Fibroblast of lung (primary cell): ENCODE measurements at places on chromosomes 13 and 19. TPM values are rescaled to one million over a fixed set of nuclear protein-coding genes. Genes with fewer than 3 reads are reported as not detected.
A peak's percentile ranks its signal among the peaks of the same experiment; 100 is the strongest.

DNA sequence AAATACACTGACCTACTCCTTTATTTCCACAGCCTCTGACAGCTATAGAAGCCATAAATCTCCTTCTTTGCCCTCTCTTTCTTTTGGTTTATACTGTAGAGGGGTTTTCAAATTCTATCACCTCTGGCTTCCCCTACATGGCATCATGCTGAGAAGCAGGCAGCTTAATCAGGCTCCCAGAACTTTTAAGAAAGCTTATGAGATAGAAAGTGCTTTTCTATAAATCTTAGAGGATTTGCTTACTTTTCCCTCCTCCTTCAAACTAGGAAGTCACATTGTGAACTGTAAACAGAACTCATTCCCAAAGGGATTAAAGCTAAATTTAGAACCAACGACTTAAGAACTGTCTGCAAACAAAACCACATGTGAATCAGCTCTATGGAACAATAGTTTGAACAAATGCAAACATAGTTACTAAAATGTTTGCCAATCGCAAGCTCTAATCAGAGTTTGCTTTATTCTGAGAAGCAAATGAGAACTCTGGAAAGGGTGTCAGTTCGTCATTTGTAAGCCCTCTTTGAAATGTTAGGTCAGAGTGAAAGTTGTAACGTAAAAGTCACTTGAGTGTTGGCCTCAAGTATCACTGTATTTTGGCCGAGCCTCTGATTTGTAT is 344.1 kb downstream of the RFC3 start:
- peak; percentile 90 for DNase-seq

DNA sequence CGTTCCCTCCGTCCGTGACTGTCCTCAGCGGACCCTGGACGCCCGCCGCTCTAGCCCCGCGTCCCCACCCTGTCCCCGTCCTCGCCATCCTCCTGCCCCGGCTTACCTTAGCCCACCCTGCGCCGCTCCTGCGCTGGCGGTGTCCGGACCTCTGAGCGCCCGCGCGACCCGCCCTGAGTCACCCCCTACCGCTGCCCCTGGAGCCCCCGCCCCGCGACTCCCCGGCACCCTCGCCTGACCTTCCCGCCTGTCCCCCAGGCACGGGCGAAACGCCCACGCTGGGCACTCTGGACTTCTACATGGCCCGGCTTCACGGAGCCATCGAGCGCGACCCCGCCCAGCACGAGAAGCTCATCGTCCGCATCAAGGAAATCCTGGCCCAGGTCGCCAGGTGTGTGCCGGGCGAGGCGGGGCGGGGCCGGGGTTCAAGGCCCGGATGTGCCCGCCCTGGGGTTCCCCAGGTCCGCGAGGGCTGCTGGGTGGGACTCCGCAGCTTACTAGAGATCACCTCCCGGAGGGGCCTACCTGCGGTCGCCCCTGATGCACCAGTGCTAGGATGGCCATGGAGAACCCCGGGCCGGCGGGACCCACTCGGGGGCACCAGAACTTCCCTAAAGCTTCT is 5.1 kb downstream of the HMG20B start:
- no peak for DNase-seq

- peak; percentile 13 for DNase-seq
These were observed 1.3 kb downstream of the LAMP1 start for GRCh38 chr13:113298043-113298945.

GRCh38 chr19:41870401-41870873 is 6.6 kb upstream of the CD79A start:
- DNase-seq, result peak; percentile 79

DNA sequence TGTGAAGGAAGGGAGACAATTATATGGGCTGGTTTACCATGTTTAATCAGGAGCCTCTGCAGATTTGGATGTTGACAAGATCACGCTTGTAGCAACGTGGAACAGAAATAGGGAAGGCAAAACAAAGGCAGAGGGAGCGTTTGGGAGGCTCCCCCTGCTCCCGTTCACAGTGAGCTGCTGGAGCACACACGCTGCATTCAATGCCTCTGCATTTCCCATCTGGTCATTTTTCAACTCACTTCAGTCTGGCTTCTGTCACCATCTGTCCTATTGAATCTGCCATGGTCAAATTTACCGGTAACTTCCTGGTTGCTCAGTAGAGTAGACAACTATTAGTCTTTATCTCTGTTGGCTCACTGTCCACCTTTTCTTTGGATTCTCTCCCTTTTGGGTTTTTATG is 91.0 kb downstream of the NHLRC3 start:
- no peak for DNase-seq

- DNase-seq, result no peak
These were observed 18.4 kb upstream of the RNASEH2B start for GRCh38 chr13:50891206-50891605.

GRCh38 chr13:31944262-31945160 is 87.1 kb upstream of the FRY start:
- DNase-seq, result no peak

DNA sequence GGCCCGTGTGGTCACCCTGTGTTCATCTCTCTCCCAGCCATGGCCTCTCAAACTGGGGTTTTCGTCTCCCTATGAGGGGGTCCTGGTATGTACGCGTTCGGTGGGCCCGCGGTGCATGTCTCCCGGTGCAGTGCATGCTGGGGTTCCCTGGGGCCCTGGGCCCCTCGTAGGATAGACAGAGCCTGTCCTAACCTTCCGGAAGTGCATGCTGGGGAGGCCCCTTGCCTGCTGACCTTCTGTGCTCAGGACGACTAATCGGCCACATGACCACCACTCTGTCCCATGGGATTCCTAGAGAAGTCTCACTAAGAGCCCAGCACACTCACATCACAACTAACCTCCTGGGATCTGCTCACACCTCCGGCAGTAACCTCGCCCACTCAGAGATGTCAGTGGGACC is 4.9 kb upstream of the USE1 start:
- DNase-seq, result no peak

DNA sequence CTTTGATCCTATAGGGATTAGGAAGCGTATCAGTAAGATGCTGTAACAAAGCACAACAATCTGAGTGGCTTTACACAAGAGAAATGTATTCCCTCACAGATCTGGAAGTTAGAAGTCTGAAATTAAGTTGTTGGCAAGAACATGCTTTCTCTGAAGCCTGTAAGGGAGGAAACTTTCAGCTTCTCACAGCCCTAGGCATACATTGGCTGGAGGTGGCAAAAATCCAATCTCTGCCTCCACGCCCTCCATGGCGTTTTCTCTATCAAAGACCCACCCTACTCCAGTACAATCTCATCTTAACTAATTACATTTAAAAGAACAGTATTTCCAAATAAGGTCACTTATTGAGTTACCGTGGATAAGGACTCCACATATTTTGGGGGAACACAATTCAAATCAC is 211.9 kb downstream of the TDRD3 start:
- DNase-seq, result no peak

- no peak for DNase-seq
These were observed 11.8 kb upstream of the PRR20A start for GRCh38 chr13:57128909-57129308.

DNA sequence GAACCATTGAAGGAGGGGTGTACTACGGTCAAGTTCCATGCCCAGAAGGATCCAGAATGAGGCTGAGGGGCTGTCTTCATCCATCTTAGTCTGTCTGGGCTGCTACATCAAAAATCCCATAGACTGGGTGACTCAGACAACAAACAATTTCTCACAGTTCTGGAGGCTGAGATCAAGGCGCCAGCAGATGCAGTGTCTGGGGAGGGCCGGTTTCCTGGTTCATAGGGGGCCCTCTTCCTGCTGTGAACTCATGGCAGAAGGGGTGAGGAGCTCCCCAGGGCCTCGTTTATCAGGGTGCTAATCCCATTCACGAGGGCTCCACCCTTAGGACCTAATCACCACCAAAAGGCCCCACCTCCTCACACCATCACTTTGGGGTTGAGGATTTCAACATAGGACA is 14.7 kb upstream of the KCTD15 start:
- peak; percentile 46 for DNase-seq

- peak; percentile 36 for DNase-seq
These were observed 599 bp upstream of the ARHGEF7 start for GRCh38 chr13:111114362-111115060.

GRCh38 chr13:24685314-24685713 is 5.1 kb downstream of the ATP12A start:
- DNase-seq, result no peak

GRCh38 chr13:23969647-23970046 is 72.3 kb upstream of the C1QTNF9B start:
- peak; percentile 48 for DNase-seq

DNA sequence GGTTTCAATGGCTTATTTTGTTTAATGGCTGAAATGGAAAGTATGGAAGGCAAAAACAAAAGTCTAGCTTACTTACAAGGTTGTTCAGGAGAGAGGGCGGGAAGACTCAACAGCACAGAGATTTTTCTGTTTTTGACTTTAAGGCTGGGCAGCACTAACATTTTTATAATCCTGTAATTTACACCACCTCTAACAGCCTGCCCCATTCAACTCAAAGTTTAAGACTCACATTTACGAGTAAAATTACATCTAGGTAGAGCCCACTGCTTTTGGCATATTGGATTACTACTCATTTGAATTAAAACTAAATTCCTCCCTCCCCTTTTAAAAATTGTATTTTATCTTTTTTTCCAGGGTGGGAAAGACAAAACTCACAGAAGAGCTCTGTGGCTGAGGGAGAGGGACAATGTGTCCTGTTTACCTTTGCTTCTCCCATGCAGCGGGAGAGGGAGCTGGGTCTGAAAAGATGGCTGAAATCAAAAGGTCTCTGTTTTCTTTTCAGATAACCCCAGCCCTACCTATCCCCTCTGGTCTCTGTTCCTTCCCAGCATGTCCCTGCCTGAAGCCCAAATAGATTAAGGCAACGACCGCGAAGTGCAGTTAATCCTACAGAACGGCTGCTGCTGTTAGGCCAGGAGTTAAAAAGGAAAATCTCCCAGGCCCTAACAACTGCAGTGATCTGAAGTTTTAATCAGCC is 6.6 kb downstream of the EFNB2 start:
- no peak for DNase-seq

- no peak for DNase-seq
These were observed 2.1 kb downstream of the FUT1 start for GRCh38 chr19:48750351-48750750.

DNA sequence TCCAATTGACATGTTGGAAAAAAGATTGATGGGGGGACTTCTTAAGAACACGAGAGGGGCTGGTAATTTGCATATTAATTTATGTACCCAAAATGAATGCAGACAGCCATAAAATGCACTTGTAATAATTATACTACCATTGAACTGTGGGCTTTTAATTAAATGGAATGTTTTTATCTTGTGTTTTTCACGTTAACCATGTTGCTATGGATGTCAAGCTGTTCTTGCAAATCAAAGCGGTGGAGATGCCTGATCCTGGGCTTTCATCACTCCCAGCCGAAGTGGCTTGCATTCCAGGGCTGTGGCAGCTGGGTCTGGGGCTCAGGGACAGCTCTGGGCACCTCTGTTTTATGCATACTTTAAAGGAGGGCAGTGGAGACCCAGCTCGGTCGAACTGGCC is 179.4 kb upstream of the TMTC4 start:
- DNase-seq, result no peak

DNA sequence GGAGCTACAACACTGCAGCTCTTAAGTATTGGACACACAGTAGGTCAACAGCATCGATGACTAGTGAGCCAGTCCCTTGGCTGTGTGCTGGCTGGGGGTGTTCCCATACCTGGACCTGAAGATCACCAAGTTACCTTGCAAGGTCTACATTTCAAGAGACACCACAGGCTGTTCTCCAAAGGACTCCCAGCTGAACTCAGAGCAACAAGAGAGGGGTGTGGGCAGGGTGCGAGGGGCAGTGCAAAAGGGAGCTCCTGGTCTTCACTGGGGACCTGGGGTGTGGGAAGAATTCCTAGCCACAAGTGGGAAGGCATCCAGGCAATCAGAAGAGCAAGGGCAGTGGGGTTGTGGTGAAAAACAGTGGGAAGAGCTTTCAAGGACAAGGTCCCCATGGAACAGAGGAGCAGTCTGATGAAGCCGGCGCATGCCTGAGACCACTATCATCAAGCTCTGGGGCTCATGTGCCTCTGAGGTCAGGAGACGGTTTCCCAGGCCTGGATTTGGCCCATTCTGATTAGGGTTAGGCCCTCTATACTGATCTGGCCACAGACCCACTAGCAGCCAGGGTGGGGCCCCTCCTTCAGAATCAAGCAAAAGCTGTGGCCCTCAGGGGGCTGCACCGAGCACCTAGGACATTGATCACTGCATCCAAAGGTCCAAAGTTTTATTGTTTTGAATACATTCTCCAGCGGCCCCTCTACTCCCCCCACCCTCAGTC is 4.7 kb upstream of the GSK3A start:
- peak; percentile 26 for DNase-seq

- DNase-seq, result no peak
These were observed 534.7 kb upstream of the ARGLU1 start for GRCh38 chr13:107102676-107103075.

DNA sequence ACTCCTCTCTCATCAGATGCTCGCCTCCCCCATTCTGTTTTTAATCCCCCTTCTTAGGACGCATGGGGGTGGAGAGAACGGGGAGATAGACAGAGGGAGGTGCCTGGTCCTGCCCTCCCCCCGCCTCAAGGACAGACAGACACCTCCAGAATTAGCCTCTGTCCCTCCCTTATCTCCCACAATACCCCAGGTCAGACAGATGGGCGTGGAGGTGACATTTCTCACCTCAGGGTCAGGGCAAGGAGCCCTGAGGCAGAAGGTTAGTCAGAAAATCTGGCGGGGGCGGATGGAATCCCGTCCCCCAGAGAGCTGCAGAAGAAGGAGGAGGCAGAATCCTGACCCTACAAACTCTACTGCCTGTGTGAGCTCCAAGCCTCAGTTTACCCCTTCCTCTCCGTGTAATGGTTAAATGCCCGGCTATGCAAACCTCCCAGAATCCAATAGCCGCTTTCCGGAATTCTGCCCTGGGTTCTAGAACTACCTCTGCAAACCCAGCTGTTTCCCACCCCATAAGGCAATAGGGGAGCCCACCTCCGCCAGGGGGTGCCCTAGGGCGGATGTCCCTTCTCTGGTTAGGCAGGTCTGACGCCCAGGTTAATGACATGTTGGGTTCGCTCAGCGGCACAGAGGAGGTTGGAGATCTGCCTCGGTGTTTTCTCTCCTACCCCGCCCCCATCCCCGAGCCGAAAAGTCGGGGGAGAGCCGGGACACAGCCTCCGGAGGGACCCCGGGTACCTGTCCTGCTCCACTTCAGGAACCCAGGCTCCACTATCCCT is 900 bp downstream of the PPP1R13L start:
- DNase-seq, result no peak

- no peak for DNase-seq
These were observed 41.0 kb downstream of the ANKRD10 start for GRCh38 chr13:110873639-110874507.

The COMP gene
- 0.05 and 0.11 TPM in 2 replicates for polyA plus RNA-seq

The FCER2 gene
- not detected in 2 replicates for polyA plus RNA-seq

The CYP4F3 gene
- not detected in 2 replicates for polyA plus RNA-seq

The ZNF568 gene
- 6.0 and 9.0 TPM in 2 replicates for polyA plus RNA-seq

The TBC1D17 gene
- 32.5 and 34.2 TPM in 2 replicates for polyA plus RNA-seq

The PIBF1 gene
- 8.7 and 9.6 TPM in 2 replicates for polyA plus RNA-seq

The VSTM2B gene
- not detected in 2 replicates for polyA plus RNA-seq

The SHISA2 gene
- 0.01 and 0.02 TPM in 2 replicates for polyA plus RNA-seq

The GARIN5A gene
- polyA plus RNA-seq, result 0.11 and 0.24 TPM in 2 replicates

The ZNF260 gene
- polyA plus RNA-seq, result 8.2 and 9.4 TPM in 2 replicates

The ZFP82 gene
- 4.5 and 5.6 TPM in 2 replicates for polyA plus RNA-seq

The IGLON5 gene
- not detected in 2 replicates for polyA plus RNA-seq

The MEF2B gene
- 0.19 and 0.35 TPM in 2 replicates for polyA plus RNA-seq

The C13orf42 gene
- not detected in 2 replicates for polyA plus RNA-seq

The MCEMP1 gene
- polyA plus RNA-seq, result not detected in 2 replicates

The CFD gene
- 1.00 and 3.3 TPM in 2 replicates for polyA plus RNA-seq
